Activated naive CD4-positive, alpha-beta T cell treated with anti-CD3 and anti-CD28 coated beads, Interleukin-2, amount 50 U/mL, for 16 hours (primary cell): ENCODE measurements at places on chromosomes 11 and 22.

DNA sequence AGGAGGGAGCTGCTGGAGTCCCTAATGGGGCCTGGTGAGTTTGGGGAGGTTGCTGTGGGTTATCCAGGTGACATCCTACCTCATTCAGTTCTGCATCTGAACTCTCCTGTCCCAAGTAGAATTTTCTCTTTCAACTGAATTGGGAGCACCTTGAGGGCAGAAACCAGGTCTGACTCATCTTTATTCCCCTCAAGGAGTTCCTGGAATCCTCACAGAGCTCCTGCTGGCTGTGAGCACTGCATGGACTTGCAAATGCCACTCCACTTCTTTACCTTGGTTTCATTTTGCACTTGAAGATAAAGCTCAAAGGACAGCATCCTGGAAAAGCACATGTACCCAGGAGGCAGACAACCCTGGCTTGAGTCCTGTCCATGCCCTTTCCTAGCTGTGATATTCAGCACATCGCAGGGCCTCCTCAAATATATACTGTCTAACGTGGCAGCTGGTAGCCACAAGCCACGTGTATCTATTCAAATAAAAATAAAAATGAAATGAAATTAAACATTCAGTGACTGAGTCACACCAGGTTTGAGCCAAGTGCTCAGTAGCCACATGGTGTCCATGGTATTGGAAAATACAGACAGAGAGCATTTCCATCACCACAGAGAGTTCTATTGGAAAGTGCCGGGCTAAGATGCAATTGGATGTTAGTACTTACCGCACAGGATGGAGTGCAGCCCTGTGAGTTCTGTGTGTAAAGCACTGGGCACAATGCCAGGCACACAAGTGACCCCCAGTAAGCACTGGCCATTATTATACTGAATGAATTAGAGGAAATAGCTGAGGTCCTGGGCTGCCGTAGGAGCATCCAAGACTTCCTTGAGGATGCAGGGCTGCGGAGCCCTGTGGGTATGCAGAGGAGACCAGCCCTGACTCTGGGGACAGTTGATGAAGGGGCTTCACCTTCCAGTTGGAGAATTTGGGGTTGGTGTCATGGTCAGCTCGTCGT, 149.0 kb downstream of the PKNOX2 start:
- no peak for DNase-seq

DNA sequence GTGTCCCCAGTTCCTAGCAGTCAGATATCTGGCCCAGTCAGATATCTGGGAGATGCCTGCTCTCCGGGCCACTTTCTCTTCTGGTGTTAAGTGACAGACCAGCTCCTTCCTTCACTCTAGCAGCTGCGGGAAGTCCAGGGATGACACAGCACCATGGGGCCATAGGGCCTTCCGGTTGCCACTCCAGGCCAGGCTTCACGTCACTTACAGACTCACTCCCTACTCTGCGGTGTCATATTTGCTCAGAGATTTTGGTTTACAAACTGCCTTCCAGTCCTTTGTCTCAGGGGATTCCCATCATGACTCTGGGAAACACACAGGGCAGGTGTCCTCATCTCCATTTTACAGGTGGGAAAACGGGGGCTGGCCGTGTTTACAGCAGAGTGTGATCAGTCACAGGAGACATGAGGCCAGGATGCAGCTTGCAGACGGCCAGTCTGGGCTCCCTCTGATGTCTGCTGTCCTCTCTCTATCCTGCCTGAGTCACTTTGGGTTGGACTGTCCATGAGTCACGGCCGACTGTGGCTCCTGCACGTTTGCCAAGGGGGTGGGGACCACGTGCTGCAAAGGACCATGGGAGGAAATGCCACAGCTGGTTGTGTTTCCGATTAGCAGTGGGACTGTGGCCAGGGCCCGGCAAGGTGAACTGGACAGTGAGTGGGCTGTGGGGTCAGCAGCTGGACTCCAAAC, 8.2 kb upstream of the TBC1D22A start:
- DNase-seq = no peak

GRCh38 chr11:94964934-94965333, 8.4 kb downstream of the CWC15 start:
- no peak for DNase-seq

- DNase-seq = no peak
These were observed 90.4 kb upstream of the PDGFD start for GRCh38 chr11:104254347-104254746.

GRCh38 chr11:111097191-111097590, 148.3 kb upstream of the POU2AF2 start:
- no peak for DNase-seq

DNA sequence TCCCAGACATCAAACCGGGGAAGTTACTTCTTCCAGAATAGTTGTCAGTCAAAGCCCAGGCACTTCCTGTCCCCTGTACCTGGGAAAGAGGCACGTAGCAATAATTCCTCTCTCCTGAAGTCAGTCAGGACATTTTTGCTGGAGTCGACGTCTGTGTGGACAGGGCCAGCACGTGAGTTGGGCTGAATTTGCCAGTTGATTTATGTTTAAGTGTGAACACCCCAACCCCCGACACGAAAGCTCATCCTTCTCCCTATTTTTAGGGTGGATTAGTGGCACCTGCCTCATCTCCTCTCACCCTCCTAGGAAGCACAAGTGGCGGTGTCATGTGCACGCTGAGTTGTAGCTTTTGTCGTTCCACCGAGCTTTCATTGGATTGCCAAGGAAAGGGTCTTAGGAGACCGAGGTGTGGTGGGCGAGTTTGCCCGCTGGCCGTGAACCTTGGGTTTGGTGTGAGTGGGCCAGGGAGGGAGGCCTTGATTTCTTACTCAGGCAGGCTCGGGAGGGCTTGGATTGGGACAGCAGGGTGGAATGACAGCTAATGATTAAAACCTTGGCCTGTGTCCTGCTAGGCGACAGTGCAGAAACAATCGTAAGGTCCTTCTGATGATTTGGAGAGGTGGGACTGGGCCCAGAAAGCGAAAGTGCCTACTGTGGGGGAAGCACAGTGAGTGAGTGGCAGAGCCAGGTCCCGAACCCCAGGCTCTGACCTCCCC, 87.0 kb upstream of the CRYBB3 start:
- no peak for DNase-seq

GRCh38 chr11:9601037-9601875, 27.8 kb downstream of the WEE1 start:
- DNase-seq = no peak

- no peak for DNase-seq
These were observed 5.2 kb upstream of the BID start for GRCh38 chr22:17779286-17780115.

DNA sequence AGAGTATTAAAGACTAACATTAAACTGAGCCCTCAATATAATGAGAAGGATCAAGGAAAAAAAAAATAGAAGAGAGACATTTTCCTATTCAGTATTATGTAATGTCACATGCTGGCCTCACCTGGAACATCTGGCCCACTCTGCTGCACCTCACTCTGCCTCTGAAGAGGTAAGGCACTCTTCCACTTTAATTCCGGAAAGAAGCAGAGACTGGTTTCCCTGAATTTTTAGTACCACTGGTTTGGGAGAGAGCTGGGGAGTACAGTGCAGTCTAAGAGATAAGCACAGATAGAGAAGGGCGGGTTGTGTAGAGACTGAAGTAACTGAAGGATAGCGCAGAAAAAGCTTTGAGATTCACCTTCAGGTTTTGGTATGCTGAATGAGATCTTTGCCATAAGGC, 178.7 kb downstream of the SOX6 start:
- DNase-seq = no peak

DNA sequence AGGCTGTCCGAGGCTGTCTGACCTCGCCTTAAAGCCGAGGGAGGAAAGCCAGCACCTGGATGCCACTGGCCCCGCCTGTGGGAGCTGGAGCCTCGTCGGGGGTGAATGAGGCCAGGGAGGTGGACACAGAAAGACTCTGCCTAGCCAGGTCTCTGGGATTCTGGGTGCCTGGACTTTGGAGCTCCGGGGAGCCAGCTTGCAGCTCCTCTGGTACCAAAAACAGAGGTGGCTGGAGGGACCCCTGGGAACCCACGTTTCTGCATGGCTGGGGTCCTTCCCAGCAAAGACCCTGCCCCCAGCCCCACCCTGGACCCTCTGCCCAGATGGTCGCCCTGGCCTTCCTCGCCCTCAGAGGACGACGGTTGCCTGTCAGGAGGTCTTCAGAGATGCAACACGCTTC, 239.7 kb downstream of the BRD1 start:
- peak; percentile 4 for DNase-seq

DNA sequence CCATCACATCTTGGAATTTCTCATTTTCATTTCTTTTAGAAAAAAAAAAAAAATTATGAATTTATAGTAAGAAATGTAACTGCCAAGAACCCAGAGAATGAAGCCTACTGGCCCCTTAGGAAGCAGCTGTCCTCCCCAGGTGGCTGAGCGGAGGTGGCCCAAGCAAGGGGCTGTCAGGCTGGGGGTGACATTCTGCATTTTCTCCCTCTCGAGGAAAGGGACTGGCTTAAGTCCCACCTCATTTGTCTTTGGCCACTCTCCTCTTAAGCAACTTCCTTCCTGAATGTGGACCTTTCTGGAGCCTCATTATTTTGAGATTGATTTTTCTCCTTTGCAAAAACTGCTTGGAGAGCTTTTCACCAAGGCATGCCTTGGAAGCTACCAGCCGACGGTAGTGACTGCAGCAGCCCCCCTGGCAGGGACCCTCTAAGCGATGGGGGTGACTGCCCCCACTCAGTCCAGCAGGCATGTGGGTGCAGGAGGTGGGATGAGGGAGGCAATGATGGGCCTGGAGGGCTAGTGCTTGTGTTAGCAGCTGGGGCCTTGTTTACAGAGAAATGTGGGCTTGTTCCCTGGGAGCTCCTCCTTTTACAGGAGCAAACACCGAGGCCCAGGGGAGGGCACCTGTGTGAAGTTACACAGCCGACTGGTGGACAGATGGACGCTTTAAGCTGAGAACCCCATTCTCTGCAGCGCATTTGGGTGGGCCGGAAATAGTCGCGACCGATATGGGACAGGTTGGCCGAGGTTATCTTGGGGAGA, 111.7 kb downstream of the MORC2 start:
- DNase-seq = no peak

DNA sequence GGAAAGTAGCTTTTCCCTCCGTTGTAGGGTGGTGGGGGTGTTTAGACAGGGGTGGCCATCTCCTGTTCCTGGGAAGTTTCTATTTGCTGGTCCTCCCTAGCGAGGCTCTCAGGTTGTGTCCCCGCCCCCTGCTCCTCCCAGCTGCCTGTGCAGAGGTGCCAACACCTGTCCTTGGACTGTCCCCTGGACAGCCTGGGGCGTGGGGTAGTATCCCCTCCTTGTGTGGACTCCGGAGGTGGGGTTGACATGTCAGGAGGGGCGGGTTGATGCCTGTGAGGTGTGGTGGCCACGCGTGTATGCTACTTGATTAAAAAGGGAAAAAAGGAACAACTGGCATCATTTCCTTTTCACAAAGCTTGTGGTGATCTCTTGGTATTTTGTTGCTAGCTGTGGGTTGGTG, 14.3 kb upstream of the RANBP1 start:
- no peak for DNase-seq

- no peak for DNase-seq
These were observed 57.5 kb upstream of the TTLL12 start for GRCh38 chr22:43244402-43244801.

DNA sequence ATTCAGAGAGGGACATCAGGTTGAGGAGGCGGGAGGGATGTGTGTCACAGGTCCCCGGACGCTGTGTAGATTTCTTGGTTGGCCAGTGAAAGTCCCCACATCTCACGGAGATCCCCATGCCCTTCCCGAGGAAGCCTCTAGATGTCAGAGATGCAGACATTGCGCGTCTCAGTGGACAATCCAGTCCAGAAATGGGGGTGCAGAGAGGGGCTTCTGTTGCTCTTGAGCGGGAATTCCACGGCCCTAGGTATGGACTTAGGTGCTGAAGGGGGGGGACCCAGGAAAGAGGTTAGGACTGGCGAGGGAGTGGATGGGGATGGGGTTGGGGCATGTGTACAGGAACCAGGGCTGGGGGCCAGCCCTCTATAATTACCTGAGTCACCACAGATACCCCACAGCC, 7.0 kb downstream of the THY1 start:
- no peak for DNase-seq

- no peak for DNase-seq
These were observed 13.5 kb downstream of the SMC1B start for GRCh38 chr22:45399712-45400445.

DNA sequence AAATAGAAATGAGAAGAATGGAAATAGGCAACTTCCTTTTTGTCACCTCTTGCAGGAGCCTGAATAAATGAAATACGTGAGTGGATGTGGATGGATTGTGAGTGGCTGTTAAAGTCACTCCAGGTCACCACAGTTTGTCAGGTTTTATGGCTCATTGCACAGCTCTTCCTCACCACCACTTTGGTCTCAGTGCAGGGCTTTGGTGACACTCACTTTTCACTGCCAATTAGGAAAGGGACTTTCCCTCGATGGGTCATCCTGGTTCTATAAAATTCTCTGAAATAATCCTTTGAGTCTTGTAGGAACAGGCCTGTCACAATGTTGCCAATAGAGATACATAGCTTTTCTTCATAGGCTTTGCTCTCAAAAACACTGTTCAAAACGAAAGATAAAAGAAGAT, 172.4 kb upstream of the C11orf87 start:
- no peak for DNase-seq

DNA sequence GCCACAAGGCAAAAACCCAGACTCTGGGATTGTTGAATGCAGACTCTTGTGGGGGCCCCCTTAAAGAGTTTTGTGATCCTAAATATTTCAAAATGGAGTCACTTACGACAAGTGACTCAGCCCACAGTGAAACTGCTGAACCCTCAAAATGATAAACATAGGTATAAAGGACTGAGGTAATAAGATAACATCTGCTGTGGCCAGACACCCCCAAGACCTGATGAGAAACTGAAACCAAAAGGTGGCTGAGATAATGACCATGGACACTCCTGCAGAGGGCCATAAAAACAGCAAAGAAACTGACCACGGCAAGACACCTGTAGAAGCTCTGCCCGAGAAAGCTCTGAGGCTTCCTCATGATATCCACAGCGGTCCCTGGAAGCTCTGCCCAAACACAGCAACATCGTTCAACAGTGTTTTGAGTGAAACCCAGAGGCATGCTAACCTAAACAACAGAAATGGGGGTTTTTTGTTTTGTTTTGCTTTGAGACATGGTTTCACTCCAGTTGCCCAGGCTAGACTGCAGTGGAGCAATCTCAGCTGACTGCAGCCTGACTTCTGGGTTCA, 1.6 kb upstream of the PLAAT4 start:
- DNase-seq = no peak

GRCh38 chr22:44399906-44400762, 87.4 kb upstream of the SHISAL1 start:
- DNase-seq = peak; percentile 3

- DNase-seq = no peak
These were observed 35.1 kb downstream of the FBLN1 start for GRCh38 chr22:45537734-45538181.

- no peak for DNase-seq
These were observed 46.1 kb upstream of the RASSF10 start for GRCh38 chr11:12963051-12963450.

GRCh38 chr11:117817368-117818040, 7.0 kb downstream of the FXYD2 start:
- peak; percentile 85 for DNase-seq
